PC-3 (cell line): ENCODE measurements at places on chromosomes 4 and X.

GRCh38 chr4:110510955-110511544, 35.1 kb downstream of the ENPEP start:
- no peaks in the 10 kb centered on the region for H3K36me3 ChIP-seq
- no peak overlapping the region for H3K27ac ChIP-seq
- DNase-seq, result peak; percentile 70
- no peaks in the 10 kb centered on the region for H3K4me1 ChIP-seq

- H3K4me1 ChIP-seq, result peaks cover 5% of the 10 kb centered on the region; the same call in 1 of the 2 replicates
- H3K4me3 ChIP-seq, result no peak overlapping the region
- H3K27ac ChIP-seq, result no peak overlapping the region
- no peaks in the 10 kb centered on the region for H3K36me3 ChIP-seq
- DNase-seq, result peak; percentile 59
- H3K27me3 ChIP-seq, result no peaks in the 10 kb centered on the region
These were observed 43.8 kb downstream of the RGS12 start for GRCh38 chr4:3336382-3337356.

DNA sequence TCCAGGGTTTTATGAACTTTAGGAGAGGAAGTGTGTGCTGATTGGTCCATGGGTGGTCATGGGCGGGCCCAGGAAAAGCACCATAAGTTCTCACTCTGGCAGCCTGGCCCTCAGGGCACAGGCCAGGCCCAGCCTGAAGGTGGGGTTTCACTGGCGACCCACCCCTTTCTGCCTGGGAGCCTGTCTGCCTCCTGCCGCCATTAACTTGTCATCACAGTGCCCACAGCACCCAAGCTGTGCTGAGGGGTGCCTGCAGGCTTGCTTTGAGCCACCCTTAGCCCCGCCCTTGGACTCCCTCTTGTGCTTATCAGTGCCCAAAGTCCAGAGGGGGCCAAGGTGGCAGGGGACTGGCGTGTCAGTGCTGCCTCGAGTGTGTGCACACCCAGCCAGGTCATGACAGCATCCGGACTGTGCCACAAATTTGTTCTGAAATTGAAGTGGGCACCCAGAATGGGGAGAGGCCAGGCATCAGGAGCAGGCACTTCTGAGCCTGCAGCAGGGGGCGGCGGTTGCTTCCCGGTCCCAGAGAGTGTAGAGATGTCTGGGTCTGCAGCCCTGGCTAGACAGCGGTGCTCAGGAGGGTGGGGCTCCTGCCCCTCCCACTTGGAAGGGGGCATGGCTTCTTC, 455.6 kb downstream of the TMA16 start:
- no peak overlapping the region for H3K27ac ChIP-seq
- no peak for DNase-seq
- no peaks in the 10 kb centered on the region for H3K4me1 ChIP-seq
- no peaks in the 10 kb centered on the region for H3K36me3 ChIP-seq

DNA sequence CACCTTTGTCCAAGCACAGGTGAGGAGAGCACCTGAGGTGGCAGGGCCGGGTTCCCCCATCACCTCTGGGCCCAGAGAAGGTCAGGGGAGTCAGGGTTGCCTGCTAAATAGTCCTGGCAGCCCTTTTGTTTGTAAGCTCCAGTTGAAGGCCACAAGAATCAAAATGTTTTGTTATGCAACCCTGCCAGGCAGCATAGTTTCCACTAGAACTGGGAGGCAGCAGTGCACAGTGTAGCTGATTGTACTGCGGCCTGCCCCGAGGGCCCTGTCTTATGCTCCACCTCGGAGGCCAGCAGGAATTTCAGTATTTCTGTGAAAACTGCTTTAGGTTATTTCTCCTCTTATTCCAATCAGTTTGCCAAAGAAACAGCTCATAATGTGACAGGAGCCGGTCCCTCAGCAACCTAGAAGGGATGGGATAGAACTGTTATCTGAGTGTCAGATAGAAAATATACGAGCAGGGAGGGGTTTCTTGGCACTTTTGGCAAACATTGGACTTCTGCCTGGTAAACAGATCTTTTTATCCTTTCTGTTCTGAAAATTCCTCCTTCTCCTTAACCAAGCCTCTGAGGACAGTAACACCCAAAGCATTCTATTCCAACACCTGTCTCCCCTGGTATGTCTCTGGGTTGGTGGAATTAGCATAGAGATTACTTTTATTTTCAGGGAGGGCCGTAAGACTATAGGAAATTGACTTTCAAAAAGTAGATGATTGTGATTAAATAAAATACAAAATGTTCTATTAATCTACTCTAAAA, 93.6 kb downstream of the LNX1 start:
- no peak overlapping the region for H3K27ac ChIP-seq
- no peaks in the 10 kb centered on the region for H3K27me3 ChIP-seq
- no peak overlapping the region for H3K4me3 ChIP-seq
- peaks cover 8% of the 10 kb centered on the region; the same call in 1 of the 2 replicates for H3K4me1 ChIP-seq
- no peak for DNase-seq
